ENCODE measurements at places on chromosomes 16 and 17.

GRCh38 chr17:42536048-42536371 lies at the start of gene NAGLU:
NAGLU (plus strand) TSS chr17:42536241; CDS start chr17:42536273, 32 bp downstream.
- DNase-seq = peak; percentile 33

- no peak for DNase-seq
These were observed 9.3 kb downstream of the RIPOR1 start for GRCh38 chr16:67537636-67538591.

DNA sequence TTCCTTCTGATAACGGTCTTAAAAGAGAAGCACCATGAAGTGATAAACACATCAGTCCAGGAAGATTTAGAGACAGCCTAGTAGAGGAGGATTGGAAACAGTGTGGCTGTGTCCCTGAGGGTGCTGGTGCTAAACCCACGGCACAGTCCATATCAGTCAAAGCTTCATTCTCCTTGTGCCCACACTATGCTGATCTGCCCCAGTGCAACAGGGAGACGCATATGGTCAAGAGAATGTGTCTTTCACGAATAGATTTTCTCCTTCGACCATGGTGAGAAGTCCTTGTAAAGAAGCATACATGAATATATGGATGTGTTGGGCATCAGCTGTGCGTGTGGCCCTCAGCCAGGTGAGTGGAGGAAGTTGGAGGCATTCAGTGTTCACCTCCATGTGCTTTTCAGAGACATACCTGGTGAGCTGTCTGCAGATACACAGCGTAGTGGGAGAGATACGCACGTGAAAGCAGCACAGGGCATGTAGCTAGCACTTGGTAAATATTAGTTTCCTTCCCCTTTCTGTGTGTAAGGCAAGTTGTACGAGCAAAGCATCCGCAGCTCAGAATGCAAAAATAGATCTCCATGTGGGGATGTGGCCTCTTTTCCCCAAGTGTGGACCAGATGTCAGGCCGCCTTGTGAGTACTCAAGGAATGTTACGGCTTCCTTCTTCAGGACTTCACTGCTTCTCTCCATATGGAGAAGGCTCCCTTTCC lies 29.4 kb downstream of the HLF start:
- no peak for DNase-seq

DNA sequence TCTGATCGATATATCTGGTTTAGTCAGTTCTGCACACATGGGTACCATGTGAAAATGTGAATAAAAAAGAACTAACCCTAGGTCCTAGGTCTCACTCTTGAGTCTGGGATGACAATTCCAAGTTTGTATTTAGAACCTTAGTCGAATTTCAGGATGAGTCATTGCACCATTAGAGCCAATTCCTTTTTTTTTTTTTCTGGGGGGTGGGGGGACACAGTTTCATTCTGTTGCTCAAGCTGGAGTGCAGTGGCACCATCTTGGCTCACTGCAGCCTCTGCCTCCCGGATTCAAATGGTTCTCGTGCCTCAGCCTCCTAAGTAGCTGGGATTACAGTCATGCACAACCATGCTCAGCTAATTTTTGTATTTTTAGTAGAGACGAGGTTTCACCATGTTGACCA lies 41.6 kb downstream of the SPAG9 start:
- no peak for DNase-seq

DNA sequence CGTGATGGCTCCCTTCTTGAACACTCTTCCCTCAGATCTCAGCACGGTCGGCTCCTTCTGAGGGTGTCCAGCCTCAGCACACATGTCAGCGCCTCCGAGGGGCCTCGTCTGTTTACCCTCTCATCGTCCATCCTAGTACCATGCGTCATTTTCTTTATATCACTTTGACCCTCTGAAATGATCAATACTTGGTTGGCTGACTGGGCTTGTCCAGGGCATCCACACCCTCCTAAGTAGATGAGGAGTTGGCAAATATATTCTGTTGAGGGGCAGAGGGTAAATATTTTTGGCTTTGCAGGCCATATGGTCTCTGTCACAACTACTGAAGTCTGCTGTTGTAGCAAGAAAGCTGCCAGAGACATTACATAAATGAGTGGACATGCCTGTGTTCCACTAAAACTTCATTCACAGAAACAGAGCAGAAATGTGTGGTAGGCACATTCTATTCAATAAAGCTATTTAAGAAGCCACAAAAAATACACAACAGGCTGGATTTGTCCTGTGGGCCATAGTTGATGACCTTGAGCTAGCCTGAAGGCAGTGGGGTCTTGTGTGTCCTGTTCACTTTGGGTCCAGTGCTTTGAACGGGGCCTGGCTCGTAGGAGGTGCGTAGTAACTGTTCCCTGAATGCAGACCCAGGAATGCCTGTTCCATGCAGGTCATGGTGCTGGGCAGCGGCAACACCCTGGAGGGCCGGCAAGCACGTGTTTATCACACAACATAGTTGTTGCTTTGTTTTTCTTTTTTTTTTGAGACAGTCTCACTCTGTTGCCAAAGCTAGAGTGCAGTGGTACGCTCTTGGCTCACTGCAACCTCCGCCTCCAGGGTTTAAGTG lies 185.8 kb downstream of the SNX29 start:
- DNase-seq = no peak

GRCh38 chr16:70590722-70591415 lies 55.5 kb upstream of the IL34 start:
- DNase-seq = no peak

DNA sequence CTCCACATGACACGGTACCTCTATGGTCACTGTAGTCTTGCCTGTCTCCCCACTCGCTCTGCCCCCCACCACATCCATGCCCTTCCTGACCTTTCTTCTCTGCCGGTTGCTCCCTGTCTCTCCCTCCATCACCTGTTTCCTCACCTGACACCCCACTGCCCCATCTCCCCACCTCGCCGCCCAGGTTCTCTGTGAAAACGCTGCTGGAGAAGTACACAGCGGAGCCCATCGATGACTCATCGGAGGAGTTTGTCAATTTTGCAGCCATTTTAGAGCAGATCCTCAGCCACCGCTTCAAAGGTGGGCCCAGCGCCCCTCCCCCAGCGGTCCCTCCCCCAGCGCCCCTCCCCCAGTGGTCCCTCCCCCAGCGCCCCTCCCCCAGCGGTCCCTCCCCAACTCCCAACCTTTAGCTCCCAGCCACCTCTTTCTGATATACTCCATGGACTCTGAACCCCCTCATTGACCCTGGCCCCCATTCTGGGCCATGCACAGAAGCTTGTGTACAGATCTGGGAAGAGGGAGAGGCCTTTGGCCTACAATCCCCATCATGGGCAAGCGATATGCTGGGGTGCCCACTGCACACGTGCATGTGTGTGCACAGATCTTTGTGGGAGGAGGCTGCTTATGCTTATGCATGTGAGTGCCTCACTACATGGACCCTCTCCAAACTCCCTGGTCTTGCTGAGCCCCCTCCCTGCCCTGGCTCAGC lies 4.1 kb downstream of the RUNDC3A start:
- DNase-seq = no peak

GRCh38 chr17:76734080-76734840 lies 2.9 kb downstream of the SRSF2 start:
- DNase-seq = no peak

DNA sequence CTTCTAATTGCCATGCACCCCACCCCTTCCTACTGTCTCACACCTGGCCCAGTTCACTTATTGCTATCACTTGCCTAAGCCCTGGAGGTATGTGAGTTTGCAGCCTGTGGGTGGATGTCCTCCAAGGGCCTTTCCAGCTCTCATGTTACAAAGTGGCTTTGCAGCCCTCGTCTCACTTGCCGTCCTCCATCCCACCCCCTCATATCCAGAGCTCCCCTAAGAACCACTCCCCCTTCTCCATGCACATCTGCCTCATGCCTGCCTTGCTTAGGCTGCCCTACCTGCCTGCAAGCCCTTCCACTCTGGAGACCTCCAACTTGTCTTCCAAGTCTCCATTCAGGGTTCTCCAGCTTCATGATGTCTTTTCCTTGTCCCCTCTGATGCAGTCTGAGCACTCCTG lies 119.4 kb upstream of the NLRP1 start:
- no peak for DNase-seq

- no peak for DNase-seq
These were observed 354.4 kb downstream of the SNX29 start for GRCh38 chr16:12330946-12331345.

DNA sequence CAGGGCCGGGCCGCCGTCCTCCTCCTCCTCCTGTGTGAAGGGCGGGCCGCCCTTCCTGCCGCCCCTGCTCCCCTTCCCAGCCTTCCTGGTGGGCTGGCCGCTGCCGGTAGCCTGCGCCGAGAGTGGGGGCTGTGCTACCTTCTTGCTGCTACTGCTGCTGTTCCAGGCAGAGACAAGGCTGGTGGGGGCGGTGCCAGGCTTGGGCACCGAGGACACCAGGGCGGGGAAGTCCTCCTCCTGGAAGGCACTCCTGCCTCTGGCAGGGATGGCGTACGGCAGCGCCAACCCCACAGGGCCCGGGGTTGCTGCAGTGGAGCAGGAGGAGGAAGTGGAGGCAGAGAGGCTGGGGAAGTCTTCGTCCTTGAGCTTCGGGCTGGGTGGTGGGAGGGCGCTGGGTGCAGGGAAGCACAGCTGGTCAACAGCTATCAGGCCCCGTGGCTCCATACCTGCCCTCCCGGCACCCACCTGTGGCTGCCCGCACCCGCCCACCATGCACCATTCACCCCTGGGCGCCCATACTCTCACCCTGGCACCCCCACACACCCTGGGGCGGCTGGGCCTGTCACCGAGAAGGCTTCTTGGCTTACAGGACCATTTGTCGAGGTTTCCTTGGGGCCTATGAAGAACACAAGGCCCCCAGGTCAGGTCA lies 9.6 kb downstream of the ZNF598 start:
- no peak for DNase-seq

GRCh38 chr17:40557531-40558299 lies 7.6 kb downstream of the CCR7 start:
- DNase-seq = no peak

GRCh38 chr17:2190014-2190413 lies 113.6 kb downstream of the SMG6 start:
- no peak for DNase-seq

GRCh38 chr16:70706948-70707465 lies 21.2 kb upstream of the MTSS2 start:
- DNase-seq = no peak

DNA sequence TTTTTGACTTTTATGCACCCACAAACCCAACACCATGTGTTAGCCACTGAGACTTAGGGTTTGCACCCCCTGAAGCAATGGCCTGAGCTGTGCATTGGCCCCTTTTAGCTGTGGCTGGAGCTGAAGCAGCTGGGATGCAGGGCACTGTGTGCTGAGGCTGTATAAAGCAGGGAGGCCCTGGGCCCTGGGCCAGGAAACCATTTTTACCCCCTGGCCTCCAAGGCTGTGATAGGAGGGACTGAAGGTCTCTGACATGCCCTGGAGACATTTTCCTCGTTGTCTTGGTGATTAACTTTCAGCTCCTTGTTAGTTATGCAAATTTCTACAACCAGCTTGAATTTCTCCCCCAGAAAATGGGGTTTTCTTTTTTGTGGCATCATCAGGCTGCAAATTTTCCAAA lies 6.7 kb upstream of the ANKFN1 start:
- no peak for DNase-seq

DNA sequence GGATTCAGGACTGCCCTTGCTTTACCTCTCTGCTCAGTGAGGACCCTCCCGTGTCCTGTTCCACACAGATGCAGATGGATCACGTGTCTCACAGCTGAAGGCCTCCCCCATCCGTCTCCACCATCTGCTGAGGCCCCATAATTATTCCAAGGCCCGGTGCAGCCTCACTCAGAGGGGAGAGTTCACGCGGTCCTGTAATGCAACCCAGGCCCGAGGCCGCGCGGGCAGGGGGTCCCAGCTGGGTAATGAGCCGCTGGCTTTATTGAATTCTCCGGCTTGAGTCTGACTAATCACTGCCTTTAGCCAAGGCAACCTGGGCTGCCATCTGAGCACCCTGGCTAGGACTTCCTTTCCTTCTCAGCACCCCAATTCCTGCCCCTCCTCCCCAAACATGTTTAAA lies 4.4 kb upstream of the WFIKKN2 start:
- DNase-seq = no peak

DNA sequence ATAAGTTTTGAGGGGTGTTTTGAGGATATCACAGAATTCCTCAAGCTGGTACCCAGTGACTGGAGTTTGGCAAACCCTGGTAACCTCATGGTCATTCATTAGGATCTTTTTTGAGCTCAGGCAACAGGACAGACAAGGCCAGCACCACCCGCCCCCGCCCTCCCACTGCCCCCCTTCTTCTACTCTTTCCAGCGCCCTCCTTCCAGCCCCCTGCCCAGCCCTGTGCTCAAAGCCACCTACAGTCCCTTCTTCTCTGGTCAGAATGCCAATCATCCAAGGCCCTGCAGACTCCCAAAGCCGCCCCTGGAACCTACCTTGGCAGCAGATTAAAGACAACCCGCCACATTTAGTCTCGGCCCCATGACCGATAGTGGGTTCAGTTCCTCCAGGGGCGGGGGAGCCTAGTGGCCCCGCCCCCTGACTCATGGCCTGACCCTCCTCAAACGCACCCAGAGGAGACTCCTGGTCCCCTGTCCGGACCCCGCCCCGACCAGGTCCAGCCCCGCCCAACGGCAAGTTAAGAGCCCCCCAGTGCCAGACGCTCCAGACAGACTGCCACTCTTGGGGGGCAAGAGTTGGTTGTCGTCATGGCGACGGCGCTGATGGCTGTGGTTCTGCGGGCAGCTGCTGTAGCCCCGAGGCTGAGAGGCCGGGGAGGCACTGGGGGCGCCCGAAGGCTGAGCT lies at the start of gene NAGS:
Gene NAGS, plus strand, starts transcription at position 546 of the 684 bp plus-strand sequence. Its CDS starts 42 bp downstream, at position 588.
- DNase-seq = no peak

DNA sequence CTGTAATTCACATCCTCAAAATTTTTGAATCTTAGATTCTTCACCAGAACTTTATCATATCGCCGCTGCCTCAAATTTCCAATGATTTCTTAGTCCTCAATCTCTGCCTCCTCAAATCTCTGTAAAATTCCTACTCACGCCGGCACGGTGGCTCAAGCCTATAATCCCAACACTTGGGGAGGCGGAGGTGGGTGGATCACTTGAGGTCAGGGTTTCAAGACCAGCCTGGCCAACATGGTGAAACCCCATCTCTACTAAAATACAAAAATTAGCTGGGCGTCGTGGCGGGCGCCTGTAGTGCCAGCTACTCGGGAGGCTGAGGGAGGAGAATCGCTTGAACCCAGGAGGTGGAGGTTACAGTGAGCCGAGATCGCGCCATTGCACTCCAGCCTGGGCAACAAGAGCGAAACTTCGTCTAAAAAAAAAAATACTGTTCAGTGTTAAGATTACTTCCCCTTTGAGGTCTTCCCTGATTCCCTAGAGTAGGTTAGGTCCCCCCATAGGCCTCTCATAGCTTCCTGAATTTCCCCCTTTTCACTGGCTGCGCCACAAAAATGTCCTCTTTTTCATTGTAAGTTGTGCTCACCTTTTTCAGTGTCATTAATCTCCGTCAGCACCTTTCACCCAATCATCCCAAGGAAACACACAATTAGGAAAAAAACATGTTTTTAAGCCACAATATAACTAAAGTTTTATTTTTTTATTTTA lies 919 bp upstream of the CBX1 start:
- DNase-seq = no peak

- DNase-seq = no peak
These were observed 736.4 kb upstream of the GOT2 start for GRCh38 chr16:59470556-59470955.

Measured in activated CD8-positive, alpha-beta memory T cell treated with anti-CD3 and anti-CD28 coated beads for 1 hour (primary cell).